ENCODE measurements at places on chromosomes 5 and 9. TPM values are rescaled to one million over a fixed set of nuclear protein-coding genes. Genes with fewer than 3 reads are reported as not detected.

GRCh38 chr9:78856144-78856543, 559.2 kb downstream of the PSAT1 start:
- DNase-seq = no peak

GRCh38 chr9:35923927-35924763, 14.9 kb downstream of the SPAAR start:
- peak; percentile 34 for DNase-seq

The PCDHGB3 gene
- not detected for total RNA-seq

The PROB1 gene
- total RNA-seq = 6.2 TPM

- DNase-seq = no peak
Measured at GRCh38 chr5:110250355-110250754, 476.1 kb downstream of the TMEM232 start.

DNA sequence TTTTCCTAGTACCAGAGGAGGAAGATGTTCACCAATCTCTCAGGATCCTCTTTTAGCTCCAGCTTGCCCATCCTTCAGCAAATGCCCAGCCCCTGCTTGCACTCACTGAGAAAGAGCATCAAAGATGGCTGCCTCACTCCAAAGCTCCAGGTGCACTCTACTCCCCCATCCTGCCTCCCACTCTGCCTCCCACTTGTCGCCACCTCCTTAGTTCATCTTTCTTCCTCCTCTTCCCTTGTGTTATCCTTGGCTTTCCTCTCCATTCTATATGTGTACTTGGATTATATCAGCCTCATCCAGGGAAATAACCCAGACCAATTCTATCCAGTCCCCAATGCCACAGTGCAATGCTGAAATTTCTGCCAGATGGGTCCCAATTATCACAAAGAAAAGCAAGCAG, 87.1 kb upstream of the CPLX2 start:
- no peak for DNase-seq

DNA sequence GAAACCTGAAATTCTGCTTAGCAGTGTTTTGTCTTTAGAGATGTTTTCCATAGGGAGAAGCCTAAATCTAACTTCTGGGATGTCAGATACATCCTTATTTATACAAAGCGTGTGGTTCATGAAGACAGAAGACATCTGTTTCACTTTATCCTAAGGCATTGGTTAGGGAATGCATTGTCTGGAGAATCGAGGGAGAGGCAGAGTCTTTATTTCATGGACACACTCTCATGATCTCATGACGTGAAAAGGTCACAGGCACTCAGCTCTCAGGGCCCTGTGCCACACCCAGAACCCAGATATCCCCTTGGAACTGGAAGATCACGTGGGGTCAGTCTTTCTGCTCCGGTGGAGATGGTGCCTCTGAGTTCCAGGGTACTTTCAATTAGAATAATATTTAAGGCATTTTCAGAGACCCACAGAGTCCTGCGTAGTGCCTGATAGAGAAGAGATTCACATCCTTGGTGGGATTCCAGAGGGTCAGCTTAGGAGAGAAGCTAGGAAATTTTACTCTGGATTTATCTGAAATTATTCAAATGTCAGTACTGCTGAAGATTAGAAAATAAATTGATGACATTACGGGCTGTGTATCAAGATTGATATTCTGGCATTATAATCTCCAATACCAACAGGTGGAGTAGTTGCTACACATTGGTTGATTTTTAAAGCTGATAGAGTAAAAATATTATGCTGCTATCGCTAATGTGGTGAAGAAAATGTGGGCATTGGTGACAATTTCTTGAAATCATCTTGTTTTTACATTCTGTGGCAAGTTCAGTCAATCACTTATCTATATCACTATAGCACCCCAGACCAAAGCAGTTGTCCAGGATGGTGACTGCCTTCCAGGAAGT, 378.3 kb downstream of the MTRR start:
- DNase-seq = no peak

The ADCY2 gene
- total RNA-seq = not detected

GRCh38 chr9:7752481-7752880, 47.1 kb downstream of the DMAC1 start:
- no peak for DNase-seq

DNA sequence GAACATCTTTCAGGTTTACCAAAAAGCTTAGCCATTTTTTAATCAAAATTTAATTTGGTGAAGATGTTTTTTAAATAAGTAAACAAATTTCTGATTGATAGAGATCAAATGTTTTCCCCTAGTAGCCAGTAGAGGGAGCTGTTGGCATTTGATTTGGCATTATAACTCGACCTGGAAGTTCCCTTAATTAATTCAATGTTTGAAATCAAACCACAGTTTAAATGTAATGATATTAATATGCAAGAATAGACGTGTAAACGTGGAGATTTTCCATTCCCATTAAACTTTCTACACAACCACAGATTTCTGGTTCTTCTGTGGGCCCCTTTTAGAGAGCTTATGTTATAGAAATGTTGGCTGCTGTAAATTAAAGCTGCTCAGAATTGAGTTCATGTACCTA, 148.1 kb upstream of the MPDZ start:
- DNase-seq = no peak

The ZFP37 gene
- total RNA-seq = 2.5 TPM

GRCh38 chr9:91421128-91421765, 2.4 kb downstream of the NFIL3 start:
- peak; percentile 27 for DNase-seq

The CDKN2B gene
- not detected for total RNA-seq

DNA sequence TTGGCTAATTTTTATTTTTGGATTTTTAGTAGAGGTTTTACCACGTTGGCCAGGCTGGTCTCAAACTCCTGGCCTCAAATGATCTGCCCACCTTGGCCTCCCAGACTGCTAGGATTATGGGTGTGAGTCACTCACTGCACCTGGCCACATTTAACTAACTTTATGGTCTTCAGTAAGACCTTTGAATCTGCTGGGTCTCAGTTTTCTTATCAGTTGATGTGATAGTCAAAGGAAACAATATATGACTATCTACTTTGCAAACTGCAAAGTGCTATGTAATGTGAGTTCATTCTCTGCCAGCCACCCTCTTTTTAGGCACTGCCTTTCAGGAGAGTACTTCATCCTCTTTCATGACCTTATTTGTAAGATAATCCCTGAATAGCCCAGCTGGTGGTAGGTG, 474.7 kb downstream of the PDE4D start:
- no peak for DNase-seq

The PCDHB4 gene
- total RNA-seq = not detected

- DNase-seq = no peak
Measured at GRCh38 chr9:137504432-137504777, 45.3 kb upstream of the NSMF start.

The FSTL4 gene
- 0.10 TPM for total RNA-seq

GRCh38 chr5:52840277-52841050, 52.7 kb downstream of the ITGA1 start:
- DNase-seq = no peak

GRCh38 chr9:93577078-93577974, 942 bp downstream of the PHF2 start:
- DNase-seq = peak; percentile 24

The PCDHGA10 gene
- 0.06 TPM for total RNA-seq

The TTC23L gene
- not detected for total RNA-seq

GRCh38 chr9:25990376-25990775, 312.1 kb upstream of the TUSC1 start:
- no peak for DNase-seq

GRCh38 chr9:127079446-127080140, 42.8 kb downstream of the ANGPTL2 start:
- DNase-seq = no peak

The CARD9 gene
- 1.5 TPM for total RNA-seq

DNA sequence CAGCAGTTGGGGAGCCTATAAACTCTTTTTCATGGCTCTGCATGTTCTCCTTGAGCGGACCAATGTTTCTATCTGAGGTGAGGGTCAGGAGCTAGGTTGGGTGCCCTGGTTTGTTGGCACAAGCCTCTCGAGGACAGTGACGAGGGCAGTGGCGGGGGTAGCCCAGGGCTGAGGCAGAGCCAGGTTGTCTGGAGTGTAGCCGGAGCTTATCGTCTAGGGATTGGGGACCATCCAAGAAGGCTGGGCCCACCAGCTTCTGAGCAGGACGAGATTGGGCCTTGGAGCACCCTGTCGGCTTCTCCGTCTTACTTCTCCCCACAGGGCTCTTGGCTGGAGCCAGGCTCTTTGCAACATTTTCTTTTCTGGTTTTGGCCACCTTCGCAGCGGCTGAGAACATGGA, 13.2 kb upstream of the CCL21 start:
- DNase-seq = no peak

DNA sequence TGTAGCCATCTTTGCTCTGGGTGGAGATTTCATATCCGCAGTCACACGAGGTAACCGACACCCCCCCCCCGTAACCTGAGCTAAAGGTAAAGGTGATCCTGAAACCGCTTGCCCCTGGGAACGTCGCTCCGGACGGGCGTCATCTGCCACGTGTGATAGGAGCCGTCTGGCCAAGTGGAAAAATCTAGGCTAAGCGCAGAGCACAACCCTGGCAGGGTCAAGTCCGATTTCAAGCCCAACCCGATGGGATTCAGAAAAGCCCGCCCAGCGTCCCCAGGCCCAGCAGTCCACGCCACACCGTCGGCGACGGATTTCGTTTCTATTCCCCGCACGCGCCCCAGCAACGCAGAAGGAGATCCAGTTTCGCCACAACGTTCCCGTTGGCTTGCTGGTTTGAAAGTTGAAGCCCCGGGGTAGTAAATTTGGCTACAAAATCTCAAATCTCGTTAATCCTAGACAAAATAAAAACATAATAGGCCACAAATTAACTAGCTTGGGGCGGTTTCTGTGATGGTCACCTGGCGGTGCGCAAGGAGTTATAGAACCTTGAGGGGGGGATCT, 32.4 kb upstream of the NFIB start:
- DNase-seq = no peak

The SPINK7 gene
- not detected for total RNA-seq

DNA sequence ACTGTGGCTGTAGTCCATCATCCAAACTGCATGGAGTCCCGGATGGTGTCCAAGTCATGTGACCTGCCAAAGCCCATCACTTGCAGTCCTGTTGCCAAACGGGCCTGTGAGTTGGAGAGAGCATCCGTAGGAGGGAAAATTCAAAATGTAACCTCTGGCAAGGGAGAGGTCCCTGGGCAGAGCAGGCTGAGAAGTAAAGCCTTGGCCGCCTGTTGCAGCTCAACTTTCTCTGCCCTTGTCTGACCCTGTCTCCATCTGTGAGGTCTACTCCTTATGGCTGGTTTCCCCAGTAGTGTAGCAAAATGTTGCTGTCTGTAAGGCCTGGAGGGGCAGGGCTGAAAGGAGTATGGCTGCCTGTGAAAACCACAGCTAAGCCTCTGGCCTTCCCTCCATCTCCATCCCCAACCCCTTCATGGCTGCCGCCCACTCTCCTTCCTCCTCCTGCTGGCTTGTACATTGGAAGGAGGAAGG, 163.5 kb downstream of the SEMA6A start:
- DNase-seq = no peak

DNA sequence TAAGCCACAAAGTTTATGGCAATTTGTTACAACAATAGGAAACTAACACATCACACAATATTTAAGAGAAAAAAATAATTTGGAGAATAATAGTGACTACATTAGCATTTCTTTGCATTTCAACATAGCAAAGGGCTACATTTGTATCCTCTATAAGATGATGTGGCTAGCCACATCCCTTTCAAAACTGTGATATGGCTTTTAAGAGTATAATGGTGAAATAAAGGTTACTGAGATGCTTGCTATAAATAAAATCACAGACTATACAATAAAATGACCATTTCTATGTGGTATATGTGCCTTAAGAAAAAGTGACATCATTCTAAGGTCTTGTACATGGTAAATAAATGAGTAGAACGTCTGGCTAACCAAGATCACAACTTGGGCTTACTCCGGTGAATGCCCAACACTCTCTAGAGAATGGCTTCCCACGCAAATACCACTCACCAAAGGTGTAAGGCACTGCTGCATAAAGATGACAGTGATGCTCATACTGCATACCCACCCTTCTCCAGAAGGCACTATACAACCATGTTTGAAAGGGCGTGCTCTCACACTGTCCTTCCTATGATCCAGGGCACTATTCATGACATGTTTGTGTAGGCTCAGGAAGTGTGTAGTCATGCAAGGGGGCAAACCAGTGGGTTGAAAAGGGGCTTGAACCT, 286.5 kb downstream of the MLLT3 start:
- DNase-seq = no peak

- DNase-seq = no peak
Measured at GRCh38 chr5:149904293-149904886, 40.2 kb downstream of the PDE6A start.

GRCh38 chr9:116608064-116608463, 79.0 kb upstream of the TRIM32 start:
- DNase-seq = no peak

The DCANP1 gene
- total RNA-seq = not detected

DNA sequence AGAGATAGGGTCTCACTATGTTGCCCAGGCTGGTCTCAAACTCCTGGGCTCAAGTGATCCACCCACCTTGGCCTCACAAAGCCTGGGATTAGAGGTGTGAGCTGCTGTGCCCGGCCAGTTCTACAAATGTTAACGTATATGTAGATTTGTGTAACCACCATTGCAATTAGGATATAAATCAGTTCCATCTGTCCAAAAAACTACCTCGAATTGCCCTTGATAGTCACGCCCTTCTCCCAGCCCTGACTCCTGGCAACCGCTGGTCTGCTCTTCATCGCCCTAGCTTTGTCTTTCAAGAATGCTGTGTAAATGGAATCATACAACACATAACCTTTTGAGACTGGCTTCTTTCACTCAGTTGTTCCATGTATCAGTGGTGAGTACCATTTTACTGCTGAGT, 46.1 kb upstream of the PPARGC1B start:
- DNase-seq = no peak

DNA sequence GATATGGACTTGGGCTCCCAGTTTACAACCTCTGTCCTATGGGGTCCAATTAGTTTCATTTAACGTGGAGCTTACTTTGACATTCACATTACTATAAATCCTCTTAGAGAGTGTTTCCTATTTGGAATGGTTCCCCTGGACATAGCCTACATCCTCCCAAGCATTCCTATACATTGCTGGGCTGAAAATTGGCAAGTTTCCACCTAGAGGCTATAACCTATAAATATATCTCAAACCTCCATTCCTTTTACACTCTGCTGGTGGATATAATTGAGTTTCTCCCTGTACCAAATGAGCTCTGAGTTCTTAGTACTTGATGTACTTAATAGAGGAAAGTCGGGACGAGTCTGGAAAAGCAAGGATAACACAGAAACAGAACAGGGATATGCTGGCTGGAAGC, 172.8 kb downstream of the ASTN2 start:
- DNase-seq = no peak

- peak; percentile 80 for DNase-seq
Measured at GRCh38 chr9:4970970-4971641, 14.0 kb upstream of the JAK2 start.

- no peak for DNase-seq
Measured at GRCh38 chr5:142715291-142715690, 29.4 kb upstream of the FGF1 start.

GRCh38 chr9:71681708-71682272, 86.5 kb downstream of the CEMIP2 start:
- DNase-seq = no peak

GRCh38 chr9:2963307-2963706, 119.4 kb upstream of the PUM3 start:
- DNase-seq = no peak

The IL33 gene
- not detected for total RNA-seq

The PCDHB7 gene
- total RNA-seq = not detected

- no peak for DNase-seq
Measured at GRCh38 chr5:51162245-51162644, 221.0 kb upstream of the ISL1 start.
